ENCODE measurements at places on chromosomes 13 and 19. TPM values are rescaled to one million over a fixed set of nuclear protein-coding genes. Genes with fewer than 3 reads are reported as not detected.

Gene MTUS2
- total RNA-seq = 126 TPM

Gene SYCN
- not detected for total RNA-seq

Gene ACTN4
- 131 TPM for total RNA-seq

GRCh38 chr19:8666814-8667405, 31.7 kb downstream of the ACTL9 start:
- no peak for DNase-seq

DNA sequence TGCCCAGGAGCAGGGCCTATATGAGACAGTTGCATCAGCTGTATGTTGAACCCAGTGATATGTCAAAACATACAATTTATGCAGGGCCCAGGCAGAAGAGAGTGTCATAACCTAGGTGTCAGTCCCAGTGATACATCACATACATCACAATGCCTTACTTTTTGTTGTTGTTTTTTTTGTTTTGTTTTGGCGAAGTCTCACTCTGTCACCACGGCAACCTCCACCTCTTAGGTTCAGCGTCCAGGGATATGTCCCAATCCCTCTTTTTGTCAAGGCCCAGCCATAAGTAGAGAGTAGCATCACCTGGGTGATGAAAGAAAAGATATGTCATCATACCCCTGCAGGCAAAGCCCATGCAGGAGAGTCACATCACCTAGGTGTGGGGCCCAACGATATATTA, 56.8 kb upstream of the ZNF730 start:
- no peak for DNase-seq

DNA sequence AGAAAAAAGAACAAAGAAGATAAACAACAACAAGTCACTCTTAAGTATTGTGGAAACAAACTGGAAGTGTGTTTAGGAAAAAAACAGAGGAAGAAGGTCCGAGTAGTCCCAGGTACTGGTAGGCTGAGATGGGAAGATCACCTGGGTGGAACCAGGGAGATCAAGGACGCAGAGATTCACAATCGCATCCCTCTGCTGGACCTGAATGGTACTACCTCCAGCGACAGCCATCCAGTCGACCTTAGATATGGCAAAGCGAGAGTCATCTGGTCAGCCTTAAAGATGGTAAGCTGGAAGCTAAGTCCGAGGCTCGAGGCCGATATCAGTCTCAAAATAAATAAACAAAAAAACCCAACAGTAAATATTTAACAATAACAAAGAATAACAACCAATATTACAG, 44.9 kb upstream of the ZNF91 start:
- no peak for DNase-seq

All from left ventricle myocardium superior (tissue), 1 donor.